Stomach (tissue), 19 donors: ENCODE measurements at places on chromosomes 5 and 9. TPM values are rescaled to one million over a fixed set of nuclear protein-coding genes. Genes with fewer than 3 reads are reported as not detected.

GRCh38 chr5:108728566-108729241 is 19.0 kb upstream of the FER start:
- DNase-seq, result no peak

DNA sequence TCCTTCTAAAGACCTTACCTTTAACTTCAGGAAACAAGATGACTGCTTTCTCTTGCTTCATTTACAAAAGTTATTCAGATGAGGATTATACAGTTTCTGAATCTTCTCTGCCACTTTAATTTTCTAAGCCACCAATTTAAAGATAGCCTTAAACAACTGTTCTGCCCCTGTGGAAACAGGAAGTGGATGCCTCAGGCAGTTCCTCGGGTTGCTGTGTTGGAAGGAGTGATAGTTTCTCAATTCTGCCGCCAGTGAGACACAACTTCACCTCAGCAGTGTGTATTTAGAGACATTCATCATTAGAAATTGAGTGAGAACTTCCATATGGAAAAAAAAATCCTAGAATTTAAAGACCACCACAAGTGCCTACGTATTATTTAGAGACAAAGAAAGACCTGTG is 475.1 kb upstream of the WWC1 start:
- DNase-seq, result no peak

- DNase-seq, result peak; percentile 58
Observed at GRCh38 chr5:178793151-178793550, 62.7 kb upstream of the ZNF354A start.

F2RL1 gene
- 49.0 TPM for total RNA-seq

GRCh38 chr5:168153263-168153875 is 138.1 kb upstream of the WWC1 start:
- no peak for DNase-seq

IRX2 gene
- total RNA-seq, result 63.8 TPM
